ENCODE measurements at places on chromosomes 5 and 9.

DNA sequence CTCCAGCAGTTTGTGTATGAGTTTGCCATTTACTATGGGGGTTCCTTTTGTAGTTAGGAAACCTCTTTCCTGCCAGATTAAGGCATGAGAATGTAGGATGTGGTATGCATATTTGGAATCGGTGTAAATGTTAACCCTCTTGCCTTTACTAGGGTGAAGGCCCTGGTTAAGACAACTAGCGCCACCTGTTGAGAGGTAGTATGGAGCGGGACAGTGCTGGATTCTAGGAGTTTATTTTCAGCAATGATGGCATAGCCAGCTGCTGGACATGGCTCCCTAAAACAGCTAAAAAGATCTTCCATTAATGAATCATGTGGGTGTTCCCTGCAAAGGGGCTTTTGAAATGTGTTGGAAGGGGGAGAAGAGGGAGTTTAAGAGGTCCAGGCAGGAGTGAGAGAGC, 30.7 kb upstream of the GPX3 start:
- DNase-seq, result no peak

GRCh38 chr5:173969167-173970049, 19.6 kb upstream of the C5orf47 start:
- DNase-seq, result peak; percentile 94

- peak; percentile 45 for DNase-seq
Observed at GRCh38 chr5:132264546-132265335, 7.2 kb downstream of the PDLIM4 start.

DNA sequence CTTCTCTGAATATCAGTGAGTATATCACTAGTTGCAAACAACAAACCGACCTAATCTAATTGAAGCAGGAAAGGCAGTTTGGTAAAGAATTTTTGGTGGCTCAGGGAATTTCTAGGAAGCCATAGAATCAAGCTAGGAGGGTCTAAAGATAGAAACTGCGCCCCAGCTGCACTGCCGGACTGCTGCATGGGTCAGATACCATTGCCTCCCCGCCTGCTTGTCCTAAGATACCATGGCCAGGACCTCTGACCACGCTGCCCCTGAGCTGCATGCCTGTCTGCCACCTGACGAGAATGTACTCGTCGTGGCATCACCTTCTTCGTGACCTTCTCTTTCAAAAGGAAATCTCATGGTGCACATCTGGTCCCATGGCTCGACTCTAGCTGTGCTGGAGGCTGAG, 439.0 kb downstream of the ZSWIM6 start:
- DNase-seq, result no peak

- no peak for DNase-seq
Observed at GRCh38 chr5:32100691-32101302, 73.3 kb downstream of the GOLPH3 start.

- DNase-seq, result no peak
Observed at GRCh38 chr9:16445141-16445920, 425.1 kb downstream of the BNC2 start.

Measured in islet precursor cell (in vitro differentiated cells).